ENCODE measurements at places on chromosomes 4 and X. TPM values are rescaled to one million over a fixed set of nuclear protein-coding genes. Genes with fewer than 3 reads are reported as not detected.

VSIG4 gene
- not detected for polyA plus RNA-seq

TFE3 gene
- polyA plus RNA-seq: 6.7 TPM

HSFX3 gene
- polyA plus RNA-seq: not detected

GRPR gene
- 0.25 TPM for polyA plus RNA-seq

BST1 gene
- 0.21 TPM for polyA plus RNA-seq

KIT gene
- polyA plus RNA-seq: not detected

SH2D1A gene
- 4.2 TPM for polyA plus RNA-seq

XAGE1B gene
- not detected for polyA plus RNA-seq

PPP2R2C gene
- polyA plus RNA-seq: not detected
